ENCODE measurements at places on chromosomes 3 and 15.

GRCh38 chr3:177721864-177722785, 524.8 kb upstream of the TBL1XR1 start:
- no peak for DNase-seq

DNA sequence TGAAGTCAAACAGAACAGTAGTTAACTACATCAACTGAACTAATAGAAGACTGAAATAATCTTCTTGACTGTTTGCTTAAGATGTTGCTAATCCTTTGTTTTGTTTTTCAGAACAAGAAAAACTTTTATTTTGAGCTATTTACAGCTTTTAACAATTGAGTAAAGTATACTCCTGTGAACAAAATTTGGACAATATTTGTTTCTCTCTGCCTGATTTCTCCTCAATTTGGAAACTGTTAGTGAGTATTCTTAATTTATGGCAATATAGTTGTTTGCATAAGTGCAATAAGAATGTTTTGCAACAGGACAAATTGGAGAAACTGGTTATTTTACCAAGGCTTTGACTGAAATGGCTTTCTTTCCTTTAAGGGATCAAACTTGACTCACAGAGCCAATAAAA, 36.5 kb upstream of the ENTPD3 start:
- no peak for DNase-seq

GRCh38 chr3:30631243-30631904, 25.0 kb downstream of the TGFBR2 start:
- peak; percentile 71 for DNase-seq

- no peak for DNase-seq
Measured at GRCh38 chr15:86653344-86654197, 573.9 kb downstream of the AGBL1 start.

- no peak for DNase-seq
Measured at GRCh38 chr15:48389691-48390143, 58.5 kb downstream of the DUT start.

DNA sequence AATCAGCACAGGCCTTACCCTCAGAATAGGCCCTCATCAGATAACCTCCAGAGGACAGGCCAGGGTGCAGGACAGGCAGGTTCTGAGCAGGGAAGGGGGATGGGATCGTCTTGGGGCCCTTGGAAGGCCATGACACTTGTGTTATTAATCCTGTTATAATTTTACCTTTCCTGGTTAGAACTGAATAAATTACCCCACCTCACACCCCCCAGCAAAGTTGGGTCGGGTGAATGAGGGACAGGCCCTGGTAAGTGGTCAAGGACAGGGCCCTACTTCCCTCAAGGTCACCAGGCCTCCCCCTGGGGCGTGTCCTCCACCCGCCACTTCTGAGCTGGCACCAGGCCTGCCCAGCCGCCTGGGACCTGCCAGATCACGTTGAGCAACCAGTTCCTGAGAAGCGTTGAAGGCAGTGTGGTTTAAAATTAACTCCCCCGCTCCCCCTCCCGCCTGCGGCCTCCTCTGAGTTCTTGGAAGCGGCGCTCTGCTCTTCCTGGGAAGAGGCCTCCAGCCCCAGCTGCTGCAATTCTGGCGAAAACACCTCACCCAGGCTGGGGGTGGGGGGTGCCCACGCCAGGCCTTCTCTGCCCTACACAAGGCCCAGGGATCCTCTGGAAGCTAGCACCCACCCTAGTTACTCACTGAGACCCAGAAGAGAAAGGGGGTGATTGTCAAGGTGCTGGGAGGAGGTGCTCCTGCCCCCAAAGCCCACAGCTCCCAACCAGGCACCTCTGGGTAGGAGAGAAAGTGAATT, 10.6 kb downstream of the CISH start:
- peak; percentile 87 for DNase-seq

- DNase-seq = no peak
Measured at GRCh38 chr3:108804437-108804836, 18.1 kb upstream of the TRAT1 start.

- DNase-seq = no peak
Measured at GRCh38 chr3:11544412-11545181, 99.1 kb downstream of the VGLL4 start.

DNA sequence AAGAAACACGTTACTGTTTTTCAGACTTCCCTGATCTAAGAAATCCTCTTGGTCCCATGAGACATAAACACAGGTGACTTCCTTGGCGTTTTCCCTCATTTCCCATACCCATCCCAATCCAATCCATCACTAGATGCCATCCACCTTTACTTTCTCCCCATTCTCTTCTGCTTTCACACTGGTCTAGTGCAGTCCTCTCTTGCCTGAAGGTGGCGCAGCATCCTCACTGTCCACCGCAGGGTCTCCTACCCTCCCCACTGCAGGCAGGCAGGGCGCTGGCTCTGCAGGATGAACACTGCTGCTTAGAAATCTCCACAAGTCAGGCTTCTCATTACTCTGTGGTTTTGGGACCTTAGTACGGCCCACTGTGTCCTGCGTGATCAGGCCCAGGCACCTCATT, 58.2 kb downstream of the RAB7A start:
- no peak for DNase-seq

- DNase-seq = no peak
Measured at GRCh38 chr3:4313606-4314293, 10.6 kb downstream of the SETMAR start.

GRCh38 chr3:115986555-115987207, 363.4 kb downstream of the GAP43 start:
- DNase-seq = no peak

GRCh38 chr3:46667061-46667621, 26.3 kb downstream of the ALS2CL start:
- DNase-seq = no peak

- DNase-seq = peak; percentile 83
Measured at GRCh38 chr3:101512646-101513418, at the start of gene SENP7. Gene SENP7, minus strand, starts transcription at chr3:101513212. Its CDS starts 82 bp downstream, at chr3:101513130.

DNA sequence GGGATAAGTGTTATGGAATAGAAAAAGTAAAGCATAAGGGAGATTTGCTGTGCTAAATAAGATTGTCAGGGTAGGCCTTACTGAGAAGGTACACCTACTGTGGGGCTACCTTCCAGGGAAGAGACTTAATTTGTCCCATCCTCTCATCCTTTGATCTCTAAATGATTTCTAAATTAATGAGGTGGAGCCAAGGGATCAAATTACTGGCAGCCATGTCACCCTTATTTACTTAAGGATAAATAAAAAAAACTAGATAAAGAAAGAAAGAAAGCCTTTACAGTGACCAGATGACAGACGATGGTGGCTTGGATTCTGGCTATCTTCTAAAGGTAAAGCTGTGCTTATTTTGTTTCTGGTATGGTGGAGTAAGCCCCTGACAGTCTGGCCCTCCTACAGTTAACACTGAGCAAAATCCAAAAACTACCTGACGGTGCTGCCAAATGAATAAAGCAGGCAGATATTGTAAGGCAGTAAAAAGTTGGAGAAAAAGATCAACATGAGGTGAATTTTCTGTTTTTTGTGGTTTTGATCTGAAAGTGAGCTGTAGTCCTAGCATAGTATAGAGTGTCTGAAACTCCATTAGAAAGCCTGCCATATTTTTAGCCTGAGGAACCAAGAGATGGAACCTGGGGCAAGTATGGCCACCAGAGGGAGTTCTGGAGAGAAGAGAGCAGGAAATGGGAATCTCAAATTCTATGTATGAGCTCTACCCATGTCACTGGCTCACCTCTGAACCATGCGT, 285.1 kb upstream of the MANF start:
- peak; percentile 66 for DNase-seq

GRCh38 chr3:120555657-120556509, 40.3 kb upstream of the NDUFB4 start:
- no peak for DNase-seq

GRCh38 chr3:157931517-157931916, 174.7 kb downstream of the SHOX2 start:
- DNase-seq = no peak

DNA sequence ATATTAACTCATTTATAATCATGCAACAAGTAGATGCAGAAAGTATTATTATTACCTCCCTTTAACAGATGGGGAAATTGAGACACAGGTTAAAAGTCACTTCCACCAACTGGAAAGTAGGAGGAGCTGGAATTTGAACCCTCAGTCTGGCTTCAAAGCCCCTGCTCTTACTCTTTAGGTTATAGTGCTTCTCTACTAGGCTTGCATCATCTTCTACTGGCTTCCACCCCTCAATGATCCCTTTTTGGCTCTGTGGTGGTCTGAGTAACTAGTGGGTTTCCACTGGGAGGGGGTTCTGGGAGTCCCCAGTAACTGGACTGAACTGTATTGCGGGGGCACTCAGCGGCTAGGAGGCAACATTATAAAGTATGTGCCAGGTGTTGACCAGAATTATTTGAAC, 91.0 kb downstream of the CTNNB1 start:
- no peak for DNase-seq

DNA sequence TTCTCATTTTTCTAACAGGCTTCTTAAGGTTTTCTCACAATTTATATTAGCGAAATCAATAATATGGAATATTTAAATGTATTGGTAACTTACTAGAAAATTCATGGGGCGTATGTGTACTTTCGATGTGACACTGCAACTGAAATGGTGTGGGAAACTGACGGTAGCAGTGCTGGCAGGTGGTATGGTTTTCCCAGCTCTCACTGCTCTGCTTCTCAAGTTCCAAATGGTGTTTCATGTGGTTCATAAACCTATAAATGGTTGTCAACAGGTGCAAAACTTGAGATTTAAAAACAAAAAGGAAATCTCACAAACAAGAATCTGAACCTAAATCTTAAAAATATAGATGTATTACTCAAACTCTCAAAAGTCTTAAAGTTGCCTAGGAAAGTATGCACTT, 54.7 kb downstream of the ZNF280D start:
- DNase-seq = no peak

- DNase-seq = no peak
Measured at GRCh38 chr3:101963902-101964362, 114.6 kb downstream of the NFKBIZ start.
